Daoy (cell line): ENCODE measurements at places on chromosomes 4 and X. TPM values are rescaled to one million over a fixed set of nuclear protein-coding genes. Genes with fewer than 3 reads are reported as not detected.

DNA sequence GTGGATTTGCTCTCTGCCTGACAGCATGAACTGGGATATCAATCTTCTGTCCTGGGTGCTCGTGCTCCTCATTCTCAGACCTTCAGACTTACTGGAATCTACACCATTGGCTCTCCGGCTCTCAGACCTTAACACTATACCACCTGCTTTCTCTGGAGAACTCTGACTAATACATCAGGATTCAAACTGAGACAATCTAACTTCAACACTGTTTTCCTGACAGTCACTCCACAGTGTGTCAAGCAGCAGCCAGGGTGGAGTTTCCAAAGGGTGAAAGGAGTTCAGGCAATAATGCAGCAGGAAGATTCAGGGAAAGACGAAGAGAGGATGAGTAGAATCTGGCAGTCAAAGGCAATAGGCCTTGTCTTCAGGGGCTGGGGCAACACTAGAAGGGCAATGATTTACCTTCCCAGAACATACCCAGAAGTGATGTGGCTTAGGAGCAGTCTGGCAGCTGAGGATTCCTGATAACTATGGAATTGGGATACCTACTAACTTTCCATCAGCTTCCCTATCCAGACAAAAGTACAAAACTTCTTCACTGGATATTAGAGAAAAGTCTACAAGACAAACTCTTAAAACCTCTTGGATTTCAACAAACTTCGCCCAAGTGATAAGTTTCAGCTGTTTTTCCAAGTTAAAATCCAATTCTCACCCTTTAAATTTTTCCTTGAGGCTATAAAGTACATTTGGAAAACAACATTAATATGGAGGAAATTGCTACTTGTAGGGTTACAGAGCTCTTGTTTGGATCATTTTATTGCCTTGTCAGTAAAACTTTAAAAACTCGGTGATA, 58.4 kb upstream of the SLIT2 start:
- peak; percentile 17 for DNase-seq

DNA sequence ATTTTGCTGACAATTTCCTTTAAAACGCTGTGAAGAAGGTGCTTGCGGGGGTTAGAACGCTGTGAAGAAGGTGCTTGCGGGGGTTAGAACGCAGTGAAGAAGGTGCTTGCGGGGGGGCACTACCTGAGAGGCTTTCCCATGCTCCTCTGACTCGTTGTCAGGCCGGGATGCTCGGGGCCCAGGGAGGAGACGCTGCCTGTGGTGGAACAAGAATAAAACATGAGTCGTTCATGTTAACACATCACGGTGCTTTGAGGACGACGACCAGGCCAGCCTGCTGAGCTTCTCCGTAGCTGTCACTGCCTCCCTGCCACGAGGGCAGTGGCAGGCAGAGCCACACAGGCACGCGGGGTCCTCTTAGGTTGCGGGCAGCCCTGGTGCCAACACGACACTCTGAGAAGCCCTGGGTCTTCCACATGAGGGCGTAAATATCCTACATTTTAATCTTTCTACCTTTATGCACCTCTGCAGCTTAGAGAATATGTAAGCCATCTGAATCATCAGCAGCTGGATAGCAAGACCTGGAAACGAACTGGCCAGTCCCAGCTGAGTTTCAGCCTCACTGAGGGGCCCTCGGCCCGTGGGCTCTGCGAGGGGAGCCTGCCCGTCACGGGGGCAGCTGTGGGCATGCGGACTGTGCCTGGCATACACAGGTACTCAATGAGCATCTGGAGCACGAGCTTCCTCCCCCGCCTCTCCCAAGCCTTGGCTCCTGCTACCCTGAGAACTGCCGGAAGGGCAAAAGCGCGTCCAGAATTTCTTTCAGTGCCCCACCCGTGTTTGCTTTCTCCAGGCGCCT, 47.0 kb downstream of the FGFRL1 start:
- DNase-seq: no peak

The RTL5 gene
- 0.18 and 0.86 TPM in 2 replicates for total RNA-seq

The TMEM150C gene
- 0.36 and 1.9 TPM in 2 replicates for total RNA-seq

The FAM9A gene
- total RNA-seq: not detected in 2 replicates

The CORIN gene
- total RNA-seq: not detected in 2 replicates

The GIMD1 gene
- total RNA-seq: not detected in 2 replicates
